ENCODE measurements at places on chromosomes 13 and 19. TPM values are rescaled to one million over a fixed set of nuclear protein-coding genes. Genes with fewer than 3 reads are reported as not detected.

Gene PNMA8B
- 8.8 TPM for total RNA-seq

Gene FUT2
- total RNA-seq: not detected

DNA sequence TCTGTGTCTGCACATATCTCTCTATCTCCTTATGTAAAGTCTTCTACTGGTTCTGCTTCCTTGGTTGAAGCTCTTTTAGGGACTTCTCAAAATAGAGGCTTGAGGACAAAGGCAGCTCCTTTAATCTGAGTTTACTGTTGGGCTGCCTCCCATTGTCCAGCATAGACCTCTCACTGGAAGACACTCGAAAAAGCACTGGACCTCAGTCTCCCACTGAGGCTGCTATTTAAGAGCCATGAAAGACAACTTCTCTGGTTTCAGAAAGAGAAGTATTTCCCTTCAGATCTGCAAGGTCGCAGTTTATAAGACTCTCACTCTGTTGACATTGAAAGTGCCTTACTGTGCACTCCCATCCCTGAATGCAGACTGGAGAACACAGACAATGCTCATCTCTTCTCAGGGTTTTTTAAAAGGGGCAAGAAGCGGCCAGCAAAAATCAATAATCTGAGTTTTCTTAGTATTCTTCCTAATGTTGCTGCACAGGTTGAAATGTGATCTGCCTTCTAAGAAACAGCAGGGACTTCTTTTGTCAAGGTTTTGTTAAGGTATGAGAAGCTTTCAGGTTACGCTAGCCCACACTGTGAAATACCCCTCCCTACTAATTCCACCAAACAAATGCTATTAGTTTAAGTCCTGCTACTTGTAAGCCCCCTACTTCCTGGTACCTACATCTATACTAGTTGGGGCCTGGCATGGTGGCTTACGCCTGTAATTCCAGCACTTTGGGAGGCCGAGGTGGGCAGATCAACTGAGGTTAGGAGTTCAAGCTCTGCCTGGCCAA lies 450.0 kb upstream of the SLC10A2 start:
- no peak overlapping the region for H3K27ac ChIP-seq
- peaks cover 10% of the 10 kb centered on the region for H3K4me1 ChIP-seq
- no peak overlapping the region for H3K4me3 ChIP-seq
- H3K36me3 ChIP-seq: no peaks in the 10 kb centered on the region
- no peak for DNase-seq

DNA sequence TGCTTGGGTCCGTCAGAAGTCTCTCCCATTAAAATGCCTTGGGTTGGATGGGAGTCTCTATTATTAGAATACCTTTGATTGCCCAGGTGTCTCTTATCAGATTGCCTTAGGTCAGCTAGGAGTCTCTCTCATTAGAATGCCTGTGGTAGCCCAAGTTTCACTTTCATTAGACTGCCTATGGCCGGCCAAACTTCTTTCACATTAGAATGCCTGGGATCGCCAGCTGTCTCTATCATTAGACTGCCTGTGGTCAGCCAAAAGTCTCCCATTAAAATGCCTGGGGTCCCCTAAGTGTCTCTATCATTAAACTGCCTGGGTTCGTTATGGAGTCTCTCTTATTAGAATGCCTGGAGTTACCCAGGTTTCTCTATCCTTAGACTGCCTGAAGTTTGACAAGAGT lies 1476.7 kb downstream of the UQCRFS1 start:
- DNase-seq: no peak
- no peaks in the 10 kb centered on the region for H3K4me1 ChIP-seq
- H3K27me3 ChIP-seq: no peaks in the 10 kb centered on the region
- no peak overlapping the region for H3K27ac ChIP-seq
- no peaks in the 10 kb centered on the region for H3K36me3 ChIP-seq

DNA sequence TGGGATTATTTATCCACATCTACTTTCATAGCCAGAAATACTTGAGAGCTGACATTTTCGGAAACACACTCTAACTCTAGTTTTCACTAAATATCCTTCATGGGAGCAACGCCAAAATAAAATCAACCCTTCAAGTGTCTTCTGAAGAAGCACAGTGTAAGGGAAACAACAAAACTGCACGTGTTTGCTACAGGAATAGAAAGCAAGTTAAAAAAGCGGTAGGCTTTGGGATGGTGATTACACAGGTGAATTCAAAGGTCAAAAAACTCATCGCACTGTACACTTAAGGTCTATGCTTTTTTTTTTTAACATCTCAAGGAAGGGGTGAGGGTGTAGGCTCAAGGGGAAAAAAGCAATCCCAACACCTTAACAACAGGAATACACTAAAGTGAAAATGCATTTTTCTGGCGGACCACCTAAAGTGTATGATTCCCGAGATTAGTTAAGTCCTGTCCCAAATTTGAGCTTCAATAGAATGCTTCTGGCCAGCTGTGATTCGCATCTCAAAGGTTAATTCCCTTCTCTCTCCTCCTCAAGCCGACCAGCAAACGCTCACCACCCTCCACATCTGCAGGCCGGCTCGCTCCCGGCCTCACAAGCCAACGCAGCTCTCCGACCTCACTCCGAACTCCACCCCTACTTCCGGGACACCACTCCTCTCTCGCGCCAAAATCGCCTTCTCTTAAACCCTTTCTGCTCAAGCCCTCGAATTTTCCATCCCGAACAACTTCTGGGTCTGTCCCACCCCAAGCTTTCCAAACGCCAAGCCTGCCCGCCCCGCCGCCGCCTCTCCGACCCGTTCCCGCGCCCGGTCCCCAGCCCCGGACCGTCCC lies 1.1 kb downstream of the ARGLU1 start:
- peak overlapping the region; percentile 89 for H3K4me3 ChIP-seq
- no peaks in the 10 kb centered on the region for H3K36me3 ChIP-seq
- H3K4me1 ChIP-seq: peaks cover 30% of the 10 kb centered on the region
- H3K27ac ChIP-seq: peak overlapping the region; percentile 89
- no peaks in the 10 kb centered on the region for H3K27me3 ChIP-seq
- peak; percentile 71 for DNase-seq

Gene CABP5
- total RNA-seq: not detected

Gene CEACAM20
- total RNA-seq: not detected

All from cardiac muscle cell (in vitro differentiated cells and primary cell).